ENCODE measurements at places on chromosomes 16 and 17. TPM values are rescaled to one million over a fixed set of nuclear protein-coding genes. Genes with fewer than 3 reads are reported as not detected.

The KRTAP17-1 gene
- total RNA-seq, result not detected

The ODAD4 gene
- 1.2 TPM for total RNA-seq

The ENPP7 gene
- total RNA-seq, result 0.11 TPM

The TBX21 gene
- total RNA-seq, result 0.18 TPM

The SPEM2 gene
- total RNA-seq, result not detected

The HAS3 gene
- 56.0 TPM for total RNA-seq

The ZNF174 gene
- total RNA-seq, result 11.3 TPM

The MT4 gene
- total RNA-seq, result not detected

- peak overlapping the region; percentile 60 for H3K27ac ChIP-seq
- no peak for DNase-seq
- no peak overlapping the region for H3K4me3 ChIP-seq
- H3K27me3 ChIP-seq, result no peaks in the 10 kb centered on the region
- peaks cover 84% of the 10 kb centered on the region for H3K4me1 ChIP-seq
Observed at GRCh38 chr17:77382966-77383612, 242.3 kb downstream of the SEC14L1 start.

DNA sequence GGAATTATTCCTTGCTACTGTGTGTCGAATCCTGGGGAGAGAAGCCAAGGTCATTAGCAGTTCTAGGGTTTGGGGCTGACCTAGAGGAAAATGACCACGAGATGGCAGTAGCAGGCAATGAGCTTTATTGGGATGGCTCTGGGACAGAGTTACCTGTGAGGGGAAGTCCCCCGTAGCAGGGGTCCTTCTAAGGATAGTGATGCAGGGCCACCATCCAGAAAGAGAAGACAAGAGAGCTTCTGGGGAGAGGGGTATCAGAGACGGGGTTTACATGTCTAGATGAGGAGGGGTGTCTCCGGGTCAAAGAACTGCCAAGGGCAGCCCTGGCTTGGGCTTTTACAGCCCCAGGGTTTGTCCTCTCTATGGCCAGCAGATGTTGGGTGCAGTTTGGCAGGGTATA is 6.4 kb upstream of the GGT6 start:
- H3K27me3 ChIP-seq, result peaks cover 7% of the 10 kb centered on the region
- peak; percentile 80 for DNase-seq
- no peaks in the 10 kb centered on the region for H3K36me3 ChIP-seq
- no peak overlapping the region for H3K4me3 ChIP-seq
- peaks cover 30% of the 10 kb centered on the region for H3K4me1 ChIP-seq
- H3K27ac ChIP-seq, result no peak overlapping the region

DNA sequence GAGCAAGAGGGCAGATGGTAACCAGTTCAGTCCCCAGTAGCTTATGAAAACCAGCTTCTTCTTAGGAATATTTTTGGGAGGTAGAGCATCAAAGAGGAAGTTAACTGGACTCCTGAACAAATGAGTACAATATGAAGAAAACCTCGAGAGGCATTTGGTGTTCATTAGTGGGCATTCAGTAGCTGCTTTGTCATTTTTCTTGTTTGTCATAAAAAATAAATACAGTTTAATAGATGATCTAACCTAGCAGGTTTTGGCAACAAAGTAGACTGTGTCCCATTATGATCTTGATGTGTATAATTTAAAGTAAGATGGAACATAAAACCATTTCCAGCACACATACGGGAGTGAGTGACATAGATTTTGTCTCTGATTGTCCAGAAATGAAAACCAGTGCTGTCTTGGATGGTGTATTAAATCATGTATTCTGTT is 173.1 kb downstream of the HS3ST3A1 start:
- H3K27ac ChIP-seq, result no peak overlapping the region
- no peaks in the 10 kb centered on the region for H3K4me1 ChIP-seq
- H3K27me3 ChIP-seq, result no peaks in the 10 kb centered on the region
- no peaks in the 10 kb centered on the region for H3K36me3 ChIP-seq
- H3K4me3 ChIP-seq, result no peak overlapping the region

GRCh38 chr17:2749784-2750181 is 331 bp upstream of the CCDC92B start:
- peaks cover 22% of the 10 kb centered on the region for H3K27me3 ChIP-seq
- H3K4me1 ChIP-seq, result peaks cover 28% of the 10 kb centered on the region
- DNase-seq, result peak; percentile 90
- no peaks in the 10 kb centered on the region for H3K36me3 ChIP-seq
- H3K4me3 ChIP-seq, result peak overlapping the region; percentile 45
- no peak overlapping the region for H3K27ac ChIP-seq

GRCh38 chr16:71726476-71727315 is 2.2 kb upstream of the PHLPP2 start:
- peaks cover 8% of the 10 kb centered on the region for H3K36me3 ChIP-seq
- H3K27me3 ChIP-seq, result peaks cover 18% of the 10 kb centered on the region
- H3K27ac ChIP-seq, result 0 out of 2 replicates have a peak overlapping the region, but pooled peaks have one; percentile 27
- no peak overlapping the region for H3K4me3 ChIP-seq
- peaks cover 30% of the 10 kb centered on the region for H3K4me1 ChIP-seq
- DNase-seq, result no peak

DNA sequence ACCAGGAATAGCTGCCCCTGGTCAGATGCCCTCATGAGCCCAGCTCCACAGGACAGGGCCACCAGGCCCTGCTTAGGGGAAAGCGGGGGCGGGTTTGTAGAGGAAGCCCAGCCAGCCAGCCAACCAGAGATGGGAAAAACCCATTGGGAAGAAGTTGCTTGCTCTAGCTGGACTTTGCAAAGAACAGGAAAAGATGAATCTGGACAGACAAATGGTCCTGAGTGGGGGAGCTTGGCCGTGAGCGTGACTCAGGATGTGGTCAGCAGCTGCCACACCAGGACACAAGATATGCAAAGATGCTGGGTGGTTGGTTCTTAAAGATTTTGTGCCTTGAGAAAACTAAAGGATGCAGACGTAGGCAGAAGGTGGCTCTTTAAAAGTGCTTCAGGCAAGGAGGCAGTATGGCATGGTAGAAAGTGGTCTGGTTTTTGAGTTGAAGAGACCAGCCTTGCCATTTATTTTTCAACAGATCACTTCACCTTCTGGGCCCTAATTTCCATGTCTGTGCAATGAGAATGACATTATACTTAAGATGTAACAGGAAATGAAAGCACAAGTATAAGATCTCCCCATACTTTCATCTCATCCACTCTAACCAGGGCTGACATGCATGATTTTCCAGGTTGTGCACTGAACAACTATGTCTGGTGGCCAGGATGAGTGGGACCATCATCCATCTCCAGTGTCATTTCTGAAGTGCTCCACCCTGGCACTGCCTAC is 27.8 kb upstream of the HEATR6 start:
- no peaks in the 10 kb centered on the region for H3K36me3 ChIP-seq
- H3K27me3 ChIP-seq, result no peaks in the 10 kb centered on the region
- H3K4me3 ChIP-seq, result no peak overlapping the region
- no peak overlapping the region for H3K27ac ChIP-seq
- DNase-seq, result no peak
- H3K4me1 ChIP-seq, result peaks cover 5% of the 10 kb centered on the region

DNA sequence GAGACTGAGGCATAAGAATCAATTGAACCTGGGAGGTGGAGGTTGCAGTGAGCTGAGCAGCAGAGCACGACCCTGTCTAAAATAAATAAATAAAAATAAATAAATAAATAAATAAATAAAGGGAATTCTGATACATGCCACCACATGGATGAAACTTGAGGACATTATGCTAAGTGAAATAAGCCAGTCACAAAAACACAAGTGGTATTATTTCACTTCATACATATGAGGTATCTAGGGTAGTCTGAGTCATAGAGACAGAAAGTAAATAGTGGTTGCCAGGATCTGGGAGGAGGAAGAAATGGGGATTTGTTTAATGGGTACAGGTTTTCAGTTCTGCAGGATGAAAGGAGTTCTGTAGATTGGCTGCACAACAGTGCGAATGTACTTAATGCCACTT is 16.3 kb downstream of the PIPOX start:
- no peak for DNase-seq
- H3K27me3 ChIP-seq, result no peaks in the 10 kb centered on the region
- peaks cover 6% of the 10 kb centered on the region for H3K36me3 ChIP-seq
- no peak overlapping the region for H3K4me3 ChIP-seq
- peaks cover 43% of the 10 kb centered on the region for H3K4me1 ChIP-seq

GRCh38 chr16:85799497-85800320 is at the start of the genes COX4I1 and EMC8:
TSS of gene COX4I1 (plus strand) at chr16:85799695. CDS start at chr16:85801206, 1,511 bp downstream.
TSS of gene EMC8 (minus strand) at chr16:85799544. CDS start at chr16:85799295, 249 bp downstream.
- H3K4me1 ChIP-seq, result peaks cover 26% of the 10 kb centered on the region
- peak; percentile 94 for DNase-seq
- peaks cover 53% of the 10 kb centered on the region for H3K36me3 ChIP-seq

- no peaks in the 10 kb centered on the region for H3K36me3 ChIP-seq
- peak within 1 kb of the TSS; percentile 95 for H3K27ac ChIP-seq
- peak; percentile 49 for DNase-seq
- H3K4me3 ChIP-seq, result peak within 1 kb of the TSS; percentile 93
- H3K4me1 ChIP-seq, result peaks cover 44% of the 10 kb centered on the region
- peaks cover 99% of the 10 kb centered on the region for H3K27me3 ChIP-seq
Observed at GRCh38 chr17:49969134-49969759, at the start of gene DLX4. TSS of gene DLX4 (plus strand) at chr17:49969190. CDS start at chr17:49969469, 279 bp downstream.

- peak within 1 kb of the TSS; percentile 96 for H3K4me3 ChIP-seq
- peak within 1 kb of the TSS; percentile 99 for H3K27ac ChIP-seq
- H3K36me3 ChIP-seq, result peaks cover 13% of the 10 kb centered on the region
- DNase-seq, result peak; percentile 97
- H3K4me1 ChIP-seq, result peaks cover 14% of the 10 kb centered on the region
Observed at GRCh38 chr17:8152112-8152775, at the start of gene PER1. TSS of gene PER1 (minus strand) at chr17:8152404. CDS start at chr17:8150706, 1,698 bp downstream.

- DNase-seq, result peak; percentile 56
- H3K27me3 ChIP-seq, result peaks cover 5% of the 10 kb centered on the region
- H3K27ac ChIP-seq, result no peak overlapping the region
Observed at GRCh38 chr17:58120195-58120822, 27.9 kb upstream of the OR4D1 start.

GRCh38 chr16:27579087-27579980 is 29.4 kb downstream of the KATNIP start:
- H3K27me3 ChIP-seq, result no peaks in the 10 kb centered on the region
- peaks cover 3% of the 10 kb centered on the region for H3K36me3 ChIP-seq

DNA sequence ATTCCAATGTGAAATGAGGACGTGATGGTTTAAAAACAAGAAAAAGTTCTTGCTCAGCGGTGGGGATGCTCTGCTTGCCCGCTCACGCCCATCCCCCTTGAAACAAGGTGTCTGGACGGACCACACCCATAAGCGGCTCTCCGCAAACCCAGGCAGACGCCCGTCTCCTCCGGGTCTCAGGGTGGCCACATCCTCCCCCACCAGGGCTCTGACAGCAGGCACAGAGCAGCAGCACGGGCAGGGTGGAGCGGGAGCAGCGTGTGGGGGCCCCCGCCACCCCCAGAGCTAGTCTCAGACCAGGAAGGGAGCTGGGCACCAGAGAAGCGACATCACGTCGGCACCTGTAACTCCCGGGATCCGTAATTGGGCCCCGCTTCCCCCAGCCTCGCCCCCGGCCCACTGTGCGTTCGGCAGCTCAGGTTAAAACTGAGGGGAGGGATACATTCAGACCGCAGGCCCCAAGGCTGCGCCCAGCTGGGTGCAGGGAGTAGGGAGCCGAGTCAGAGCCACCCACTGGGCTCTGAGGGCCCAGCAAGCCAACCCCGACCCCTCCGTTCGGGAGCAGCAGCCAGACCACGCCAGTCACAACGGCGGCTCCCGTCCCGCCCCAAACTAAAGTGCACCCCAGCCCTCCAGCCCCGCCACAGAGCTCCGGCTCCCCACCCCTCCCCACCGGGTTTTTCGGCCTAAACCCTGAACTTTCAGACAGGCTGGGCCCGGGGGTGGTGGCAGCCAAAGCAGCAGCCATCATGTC is 22.0 kb downstream of the CLUH start:
- no peak for DNase-seq
- no peak overlapping the region for H3K4me3 ChIP-seq
- peaks cover 5% of the 10 kb centered on the region for H3K4me1 ChIP-seq
- 0 out of 2 replicates have a peak, but pooled peaks cover 3% of the 10 kb centered on the region for H3K36me3 ChIP-seq
- H3K27ac ChIP-seq, result peak overlapping the region; percentile 84

DNA sequence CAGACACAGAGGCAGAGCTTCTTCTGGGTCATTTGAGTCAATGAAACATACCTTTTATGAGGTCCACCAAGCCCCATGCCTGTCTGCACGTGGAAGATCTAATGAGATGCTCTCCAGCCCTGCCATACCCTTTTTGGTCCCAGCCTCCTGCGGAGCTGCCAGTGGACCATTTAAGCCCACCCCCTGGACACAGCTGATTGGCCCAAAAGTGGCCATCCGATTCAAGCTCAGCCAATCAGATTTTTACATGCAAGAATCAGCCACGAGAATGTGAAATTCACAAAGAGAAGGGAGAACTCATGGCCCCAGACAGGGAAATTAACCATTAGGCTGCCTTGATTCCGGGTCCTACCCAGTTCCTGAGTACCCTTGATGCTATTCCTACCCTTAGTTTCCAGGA is 231.0 kb upstream of the EEF2KMT start:
- no peak overlapping the region for H3K27ac ChIP-seq
- H3K4me1 ChIP-seq, result peaks cover 5% of the 10 kb centered on the region
- no peak overlapping the region for H3K4me3 ChIP-seq
- no peak for DNase-seq
- no peaks in the 10 kb centered on the region for H3K27me3 ChIP-seq

DNA sequence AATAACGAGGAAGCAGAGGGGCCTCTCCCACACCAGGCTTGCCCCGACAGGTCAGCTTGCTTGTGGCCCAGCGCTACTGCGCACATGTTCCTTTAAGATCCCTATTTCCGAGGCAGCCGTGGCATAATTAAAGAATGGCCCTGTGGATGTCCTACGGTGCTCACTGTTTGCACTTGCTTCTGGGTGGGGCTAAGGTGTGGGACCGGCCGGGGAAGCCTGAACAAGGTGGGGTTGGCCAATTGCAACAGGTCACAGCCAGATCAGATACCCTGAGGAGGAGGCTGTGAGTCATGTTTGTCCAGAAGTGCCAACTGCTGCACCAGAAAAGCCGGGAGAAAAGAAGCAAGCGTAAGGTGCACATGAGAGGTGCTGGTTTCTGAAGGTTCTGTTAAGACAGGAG is 158.5 kb upstream of the CACNG5 start:
- no peaks in the 10 kb centered on the region for H3K27me3 ChIP-seq
- DNase-seq, result no peak
- H3K27ac ChIP-seq, result no peak overlapping the region
- peaks cover 8% of the 10 kb centered on the region for H3K36me3 ChIP-seq
- no peak overlapping the region for H3K4me3 ChIP-seq

- peaks cover 39% of the 10 kb centered on the region for H3K4me1 ChIP-seq
- no peak overlapping the region for H3K27ac ChIP-seq
- peak; percentile 74 for DNase-seq
- H3K4me3 ChIP-seq, result no peak overlapping the region
- no peaks in the 10 kb centered on the region for H3K36me3 ChIP-seq
Observed at GRCh38 chr17:17737961-17738894, 57.0 kb downstream of the RAI1 start.

GRCh38 chr16:78461496-78462287 is 362.2 kb downstream of the WWOX start:
- H3K27ac ChIP-seq, result no peak overlapping the region
- no peak overlapping the region for H3K4me3 ChIP-seq
- H3K4me1 ChIP-seq, result peaks cover 12% of the 10 kb centered on the region
- no peaks in the 10 kb centered on the region for H3K27me3 ChIP-seq

GRCh38 chr16:67571981-67572431 is 9.7 kb downstream of the CTCF start:
- no peak overlapping the region for H3K27ac ChIP-seq
- peaks cover 3% of the 10 kb centered on the region for H3K4me1 ChIP-seq
- no peak for DNase-seq
- H3K36me3 ChIP-seq, result peaks cover 44% of the 10 kb centered on the region

GRCh38 chr17:62405451-62405850 is 18.2 kb upstream of the METTL2A start:
- peaks cover 15% of the 10 kb centered on the region for H3K4me1 ChIP-seq
- no peak overlapping the region for H3K4me3 ChIP-seq
- H3K27ac ChIP-seq, result no peak overlapping the region
- no peak for DNase-seq
- H3K36me3 ChIP-seq, result no peaks in the 10 kb centered on the region

- no peaks in the 10 kb centered on the region for H3K36me3 ChIP-seq
- peak; percentile 69 for DNase-seq
- H3K4me3 ChIP-seq, result no peak overlapping the region
- H3K27me3 ChIP-seq, result no peaks in the 10 kb centered on the region
Observed at GRCh38 chr16:28531777-28532744, 6.7 kb downstream of the NUPR1 start.

All from WTC11 (cell line).